ENCODE measurements at places on chromosomes 13 and 19. TPM values are rescaled to one million over a fixed set of nuclear protein-coding genes. Genes with fewer than 3 reads are reported as not detected.

The NLRP4 gene
- total RNA-seq = not detected

The OR7E24 gene
- not detected for total RNA-seq

- H3K27me3 ChIP-seq = no peaks in the 10 kb centered on the region
- no peaks in the 10 kb centered on the region for H3K36me3 ChIP-seq
- H3K27ac ChIP-seq = no peak overlapping the region
- H3K4me3 ChIP-seq = no peak overlapping the region
Observed at GRCh38 chr13:94121686-94122085, 357.8 kb downstream of the DCT start.

DNA sequence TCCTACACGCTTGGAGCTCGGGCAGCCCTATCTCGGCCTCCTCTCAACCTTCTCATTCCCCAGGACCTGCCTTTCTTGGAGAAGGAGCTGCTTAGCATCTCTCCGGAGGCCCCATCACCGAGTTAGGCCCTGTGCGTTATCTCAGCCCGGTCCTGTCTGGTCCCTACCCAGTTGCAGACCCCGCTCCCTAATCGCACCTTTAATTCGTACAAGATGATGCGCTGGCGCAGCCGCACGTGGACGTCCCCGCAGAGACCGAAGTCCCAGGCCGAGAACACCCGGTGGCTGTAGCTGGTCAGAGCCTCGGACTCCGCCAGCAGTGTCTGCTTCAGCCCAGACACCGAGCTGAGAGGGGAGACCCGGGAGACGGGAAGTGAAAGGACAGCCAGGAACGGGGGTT lies 5.7 kb upstream of the LENG1 start:
- no peak for DNase-seq
- no peaks in the 10 kb centered on the region for H3K27me3 ChIP-seq
- no peaks in the 10 kb centered on the region for H3K36me3 ChIP-seq
- H3K4me1 ChIP-seq = peaks cover 58% of the 10 kb centered on the region

DNA sequence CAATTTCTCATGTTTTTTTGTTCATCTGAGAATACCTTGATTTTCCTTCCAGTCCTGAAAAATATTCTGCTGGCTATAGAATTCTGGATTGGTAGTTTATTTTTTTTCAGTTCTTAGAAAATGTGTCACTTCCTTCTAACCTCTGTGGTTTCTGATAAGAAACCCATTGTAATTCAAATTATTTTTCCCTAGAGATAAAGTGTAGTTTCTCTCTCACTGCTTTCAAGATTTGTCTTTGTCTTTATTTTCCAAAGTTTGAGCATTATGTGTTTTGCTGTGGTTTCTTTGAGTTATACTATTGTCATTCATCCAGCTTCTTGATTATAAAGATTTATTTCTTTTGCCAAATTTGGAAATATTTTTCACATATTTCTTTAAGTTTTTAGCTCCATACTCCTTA lies 324.0 kb upstream of the SPRY2 start:
- H3K27me3 ChIP-seq = no peaks in the 10 kb centered on the region
- H3K36me3 ChIP-seq = no peaks in the 10 kb centered on the region
- H3K27ac ChIP-seq = no peak overlapping the region
- no peak overlapping the region for H3K4me3 ChIP-seq

GRCh38 chr13:74316547-74316946 lies 182.3 kb upstream of the KLF12 start:
- no peak overlapping the region for H3K4me3 ChIP-seq
- H3K27me3 ChIP-seq = no peaks in the 10 kb centered on the region
- no peaks in the 10 kb centered on the region for H3K36me3 ChIP-seq

Data from stomach (tissue), 19 donors.